Activated CD8-positive, alpha-beta memory T cell treated with anti-CD3 and anti-CD28 coated beads, Interleukin-2, amount 10 ng/mL, durations not matched to agents 7 days and 5 days (primary cell): ENCODE measurements at places on chromosomes 5 and 9. TPM values are rescaled to one million over a fixed set of nuclear protein-coding genes. Genes with fewer than 3 reads are reported as not detected.

DNA sequence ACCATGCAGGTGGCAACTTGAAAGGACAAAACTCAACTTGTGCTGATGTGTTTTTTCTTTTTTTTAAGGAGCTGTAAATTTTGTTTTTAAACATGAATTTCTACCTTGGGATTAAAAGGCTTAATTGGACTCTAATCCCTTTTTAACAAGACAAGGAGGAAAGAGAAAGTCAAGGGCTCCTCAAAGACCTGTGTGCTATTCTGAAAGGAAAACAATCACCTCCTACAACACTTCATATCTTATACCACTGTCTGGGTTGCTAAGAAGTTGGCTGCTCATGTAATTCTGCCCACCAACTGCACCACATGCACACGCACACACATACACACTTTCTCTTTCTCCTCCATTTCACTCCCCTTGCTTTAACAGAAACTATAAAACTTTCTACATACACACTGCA, 78.6 kb downstream of the SH3RF2 start:
- peaks cover 4% of the 10 kb centered on the region for H3K27me3 ChIP-seq
- DNase-seq, result no peak
- no peaks in the 10 kb centered on the region for H3K36me3 ChIP-seq
- peaks cover 11% of the 10 kb centered on the region for H3K4me1 ChIP-seq
- H3K27ac ChIP-seq, result no peak overlapping the region

DNA sequence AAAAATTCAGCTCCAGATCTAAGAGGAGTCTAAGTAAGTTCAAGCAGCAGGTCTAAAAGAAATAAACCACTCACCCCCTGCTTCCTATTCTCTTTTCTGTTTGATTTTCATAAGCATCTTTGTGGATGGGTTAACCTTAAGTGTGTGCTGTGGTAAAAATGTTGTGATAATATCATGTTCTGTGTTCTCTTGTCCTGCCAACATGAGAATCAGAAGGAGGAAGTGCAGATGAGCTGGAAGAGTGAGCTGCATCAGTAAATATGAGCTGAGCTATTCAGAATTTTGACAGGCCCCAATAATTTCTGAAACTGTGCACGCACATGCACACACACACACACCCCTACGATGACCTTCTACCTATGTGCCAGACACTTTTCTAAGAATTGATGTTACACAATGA, 186.5 kb upstream of the ANKRD55 start:
- H3K27ac ChIP-seq, result no peak overlapping the region
- H3K4me1 ChIP-seq, result no peaks in the 10 kb centered on the region
- H3K27me3 ChIP-seq, result peaks cover 9% of the 10 kb centered on the region
- no peak overlapping the region for H3K4me3 ChIP-seq
- H3K36me3 ChIP-seq, result peaks cover 3% of the 10 kb centered on the region

DNA sequence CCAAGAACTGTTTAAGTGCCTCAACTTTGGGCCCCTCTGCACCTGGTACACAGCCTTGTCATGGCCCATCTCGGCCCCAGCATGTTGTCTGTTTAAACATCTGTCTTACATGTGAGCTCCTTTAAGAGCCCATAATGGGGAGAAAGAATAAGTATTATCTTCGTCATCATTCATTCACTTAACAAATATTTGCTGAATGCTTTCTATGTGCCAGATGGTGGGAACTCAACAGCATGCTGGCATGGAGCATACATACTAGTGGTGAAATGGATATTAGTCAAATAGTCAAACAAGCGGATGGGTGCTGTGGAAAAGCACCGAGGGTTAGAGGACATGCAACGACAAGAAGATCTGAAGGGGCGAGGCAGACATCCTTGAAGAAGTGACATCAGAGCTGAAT, 54.5 kb downstream of the GABBR2 start:
- peaks cover 2% of the 10 kb centered on the region for H3K4me1 ChIP-seq
- DNase-seq, result no peak
- no peak overlapping the region for H3K27ac ChIP-seq
- no peaks in the 10 kb centered on the region for H3K36me3 ChIP-seq
- no peak overlapping the region for H3K4me3 ChIP-seq
- H3K27me3 ChIP-seq, result peaks cover 11% of the 10 kb centered on the region

- DNase-seq, result no peak
- peaks cover 2% of the 10 kb centered on the region for H3K27me3 ChIP-seq
- H3K4me1 ChIP-seq, result peaks cover 2% of the 10 kb centered on the region
- no peak overlapping the region for H3K4me3 ChIP-seq
These were observed 82.6 kb downstream of the ARL15 start for GRCh38 chr5:54227759-54228158.

- no peak for DNase-seq
- no peaks in the 10 kb centered on the region for H3K27me3 ChIP-seq
- H3K4me1 ChIP-seq, result peaks cover 2% of the 10 kb centered on the region
- no peak overlapping the region for H3K4me3 ChIP-seq
These were observed 15.5 kb upstream of the NCS1 start for GRCh38 chr9:130156672-130157071.

GRCh38 chr9:115158661-115159481, 40.9 kb upstream of the TNC start:
- DNase-seq, result no peak
- no peaks in the 10 kb centered on the region for H3K4me1 ChIP-seq
- H3K4me3 ChIP-seq, result no peak overlapping the region
- no peaks in the 10 kb centered on the region for H3K36me3 ChIP-seq
- H3K27me3 ChIP-seq, result peaks cover 20% of the 10 kb centered on the region

WDR31 gene
- 1.1 TPM for total RNA-seq

- no peak for DNase-seq
These were observed 182.7 kb downstream of the PBX3 start for GRCh38 chr9:125929846-125930245.
